ENCODE measurements at places on chromosomes 16 and 17.

GRCh38 chr16:84976644-84977400 is 34.5 kb downstream of the ZDHHC7 start:
- no peak for DNase-seq

- no peak for DNase-seq
Observed at GRCh38 chr16:11677959-11678881, 10.0 kb downstream of the SNN start.

GRCh38 chr16:27980919-27981700 is 82.4 kb downstream of the GSG1L start:
- no peak for DNase-seq

DNA sequence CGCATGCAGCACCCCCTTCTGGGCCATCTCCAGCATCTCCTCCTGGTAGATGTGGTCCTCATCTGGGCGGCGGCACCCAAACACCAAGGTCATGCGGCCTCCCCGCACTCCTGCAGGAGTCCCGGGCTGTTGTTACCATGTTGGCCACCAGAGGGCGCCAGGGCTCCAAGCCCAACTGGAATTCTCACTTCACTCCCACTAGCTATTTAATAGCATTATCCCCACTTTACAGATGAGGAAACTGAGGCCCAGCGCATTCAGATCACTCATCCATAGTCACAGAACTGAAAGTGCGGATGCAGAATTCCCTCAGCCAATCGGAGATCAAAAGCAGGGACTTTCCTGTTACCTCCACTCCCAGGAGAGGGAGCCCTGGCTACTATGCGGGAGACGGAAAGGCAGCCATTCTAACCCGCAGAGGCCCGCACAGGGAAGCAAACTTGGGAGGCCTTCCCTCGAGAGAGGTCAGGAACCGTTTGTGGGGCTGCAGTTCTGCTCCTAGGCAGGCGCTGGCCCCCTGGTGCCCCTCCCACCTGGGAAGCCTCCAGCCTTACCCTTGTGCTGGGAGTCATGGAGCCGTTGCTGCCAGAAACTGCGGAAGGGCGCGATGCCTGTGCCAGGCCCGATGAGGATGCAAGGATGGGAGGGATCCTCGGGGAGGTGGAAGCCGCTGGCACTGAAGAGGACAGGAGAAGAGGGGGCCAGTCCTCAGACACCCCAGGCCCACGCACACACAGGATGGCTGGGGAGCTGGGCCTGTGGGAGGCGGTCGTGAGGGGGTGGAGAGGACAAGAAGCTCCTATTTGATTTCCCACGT is 40.1 kb downstream of the NOS2 start:
- no peak for DNase-seq

DNA sequence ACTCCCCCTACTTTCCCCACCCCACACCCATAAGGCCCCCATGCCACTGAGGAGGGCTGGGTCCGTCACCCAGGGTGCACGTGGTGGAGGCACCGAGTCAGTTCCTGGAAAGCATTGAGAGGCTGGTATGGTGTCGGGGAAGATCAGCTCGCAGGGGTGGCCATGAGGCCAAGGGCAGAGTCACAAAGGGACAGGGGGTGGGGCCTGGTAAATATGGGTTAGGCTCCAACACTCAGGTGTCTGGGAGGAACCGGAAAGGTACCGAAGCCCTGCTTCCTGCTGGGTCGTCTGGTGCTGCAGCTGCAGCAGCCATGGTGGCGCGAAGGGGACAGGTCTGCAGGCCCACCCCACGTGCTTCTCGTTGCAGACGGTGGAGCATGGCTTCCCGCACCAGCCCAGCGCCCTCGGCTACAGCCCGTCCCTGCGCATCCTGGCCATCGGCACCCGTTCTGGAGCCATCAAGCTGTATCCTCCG is 30.2 kb downstream of the LLGL2 start:
- no peak for DNase-seq

- DNase-seq, result no peak
Observed at GRCh38 chr17:64037180-64037579, 16.7 kb upstream of the ICAM2 start.
